ENCODE measurements at places on chromosomes 11 and 22.

DNA sequence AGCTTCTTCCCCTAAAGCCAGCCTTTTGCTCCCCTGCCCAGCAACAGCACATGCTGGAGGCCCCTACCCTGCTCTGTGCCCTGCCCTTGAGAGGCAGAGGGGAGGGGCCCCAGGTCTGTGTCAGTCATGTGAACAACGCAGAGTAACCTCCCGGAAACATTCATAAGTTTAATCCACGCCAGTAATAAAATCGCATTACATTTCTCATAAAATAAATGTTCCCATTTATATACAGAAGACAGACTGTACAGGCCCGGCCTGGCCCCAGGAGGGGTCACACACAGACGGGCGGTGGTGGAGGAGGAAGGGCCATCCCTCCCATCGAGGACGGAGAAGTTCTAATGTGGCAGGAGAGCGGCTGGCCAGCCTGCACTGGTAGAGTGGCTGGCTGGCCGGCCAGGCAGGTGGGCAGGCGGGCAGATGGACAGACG is 39.5 kb downstream of the LMO1 start:
- no peak for DNase-seq

GRCh38 chr11:133957900-133958299 is 1.1 kb upstream of the IGSF9B start:
- DNase-seq, result no peak

DNA sequence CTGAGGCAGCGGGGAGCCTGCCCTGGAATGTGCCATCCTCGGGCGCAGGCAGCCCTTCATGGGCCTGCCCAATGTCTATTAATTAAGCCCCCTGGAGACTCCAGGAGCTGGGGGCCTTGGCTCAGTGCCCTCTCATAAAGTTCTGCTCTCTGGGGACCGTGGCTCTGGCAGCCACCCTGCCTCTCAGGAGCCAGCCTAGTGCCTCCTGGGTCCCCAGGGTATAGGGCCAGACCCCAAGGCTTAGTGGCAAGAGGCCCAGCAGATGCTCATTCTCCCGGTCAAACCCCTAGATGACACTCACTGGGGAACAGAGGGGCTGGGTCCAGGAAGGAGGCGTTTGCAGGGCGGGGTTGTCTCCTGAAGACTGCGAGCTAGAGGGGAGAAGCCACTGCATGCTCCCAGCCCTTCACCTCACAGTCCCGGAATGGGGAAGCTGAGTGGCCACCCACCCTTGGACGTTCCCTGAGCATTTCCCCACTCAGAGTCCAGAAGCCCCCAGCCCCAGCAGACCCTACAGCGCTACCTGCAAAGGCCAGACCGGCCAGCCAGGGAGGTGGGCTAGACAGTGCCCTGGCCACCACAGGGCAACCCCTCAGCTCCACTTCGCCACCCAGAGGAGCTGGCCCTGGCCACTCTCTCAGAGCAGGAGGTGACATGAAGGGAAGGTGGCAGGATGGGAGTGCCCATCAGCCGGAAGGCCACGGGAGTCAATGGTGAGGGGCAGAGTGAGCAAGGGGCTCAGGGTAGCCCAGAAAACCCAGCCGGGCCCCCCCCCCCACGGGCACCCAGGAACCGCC is 83.0 kb downstream of the CDKN1C start:
- DNase-seq, result no peak

GRCh38 chr11:3157381-3158130 is 7.6 kb downstream of the OSBPL5 start:
- DNase-seq, result no peak

GRCh38 chr11:67320011-67320410 is 16.7 kb downstream of the SSH3 start:
- DNase-seq, result peak; percentile 3

- DNase-seq, result no peak
Measured at GRCh38 chr11:66106786-66107599, 36.9 kb downstream of the PACS1 start.

- no peak for DNase-seq
Measured at GRCh38 chr11:102523189-102523570, 7.4 kb downstream of the MMP7 start.

GRCh38 chr22:43571181-43571580 is 159.4 kb downstream of the MPPED1 start:
- no peak for DNase-seq

GRCh38 chr11:80239217-80239616 is 798.4 kb upstream of the TENM4 start:
- no peak for DNase-seq

- DNase-seq, result no peak
Measured at GRCh38 chr11:85029964-85030363, 597.2 kb downstream of the DLG2 start.

DNA sequence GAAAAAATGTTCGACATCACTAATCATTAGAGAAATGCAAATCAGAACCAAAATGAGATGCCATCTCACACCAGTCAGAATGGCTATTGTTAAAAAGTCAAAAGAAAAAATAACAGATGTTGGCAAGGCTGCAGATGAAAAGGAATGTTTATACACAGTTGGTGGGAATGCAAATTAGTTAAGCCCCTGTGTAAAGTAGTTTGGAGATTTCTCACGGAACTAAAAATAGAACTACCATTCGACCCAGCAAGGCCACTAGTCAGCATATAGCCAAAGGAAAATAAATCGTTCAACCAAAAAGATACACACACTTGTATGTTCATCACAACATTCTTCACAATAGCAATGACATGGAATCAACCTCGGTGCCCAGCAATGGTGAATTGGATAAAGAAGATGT is 503.2 kb downstream of the OPCML start:
- DNase-seq, result no peak

GRCh38 chr11:117906126-117906525 is 23.1 kb downstream of the TMPRSS13 start:
- DNase-seq, result no peak

- DNase-seq, result no peak
Measured at GRCh38 chr22:22866381-22867111, 21.1 kb upstream of the IGLL5 start.

GRCh38 chr11:132095230-132096131 is 725.1 kb downstream of the NTM start:
- DNase-seq, result no peak

- no peak for DNase-seq
Measured at GRCh38 chr11:124313131-124313530, 618 bp downstream of the OR8D1 start.

DNA sequence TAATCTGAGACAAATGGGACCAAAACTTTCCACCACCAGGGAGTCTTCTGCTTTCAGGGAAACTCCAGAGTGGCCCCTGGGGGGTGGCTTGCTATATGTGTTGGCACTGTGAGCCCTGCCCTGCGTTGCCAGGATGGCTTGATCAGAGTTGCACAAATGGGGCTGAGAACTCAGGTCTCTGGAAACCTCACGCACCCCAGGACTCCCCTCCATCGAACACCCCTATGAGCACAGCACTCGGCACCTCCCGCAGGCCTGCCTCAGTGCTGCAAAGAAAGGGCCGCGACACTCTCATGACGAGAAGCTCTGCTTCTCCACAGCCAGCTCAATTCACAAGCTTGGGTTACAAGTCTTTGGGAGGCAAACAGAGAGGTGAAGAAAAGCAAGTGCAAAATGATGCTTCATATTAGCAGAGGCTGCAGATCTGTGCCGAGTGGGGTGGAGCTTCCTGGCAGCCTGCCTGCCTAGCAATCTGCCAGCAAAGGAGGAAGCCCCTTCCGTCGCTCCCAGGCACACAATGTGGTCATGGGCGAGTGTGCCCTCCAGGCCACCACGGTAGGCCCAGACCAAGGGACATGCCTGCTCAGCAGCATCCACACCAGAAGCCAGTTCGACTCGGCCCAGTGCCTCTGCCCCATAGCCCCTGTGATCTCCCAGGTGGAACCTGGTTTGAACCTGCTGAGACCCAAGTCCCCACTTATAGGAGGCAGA is 55.7 kb downstream of the MYH9 start:
- DNase-seq, result no peak

DNA sequence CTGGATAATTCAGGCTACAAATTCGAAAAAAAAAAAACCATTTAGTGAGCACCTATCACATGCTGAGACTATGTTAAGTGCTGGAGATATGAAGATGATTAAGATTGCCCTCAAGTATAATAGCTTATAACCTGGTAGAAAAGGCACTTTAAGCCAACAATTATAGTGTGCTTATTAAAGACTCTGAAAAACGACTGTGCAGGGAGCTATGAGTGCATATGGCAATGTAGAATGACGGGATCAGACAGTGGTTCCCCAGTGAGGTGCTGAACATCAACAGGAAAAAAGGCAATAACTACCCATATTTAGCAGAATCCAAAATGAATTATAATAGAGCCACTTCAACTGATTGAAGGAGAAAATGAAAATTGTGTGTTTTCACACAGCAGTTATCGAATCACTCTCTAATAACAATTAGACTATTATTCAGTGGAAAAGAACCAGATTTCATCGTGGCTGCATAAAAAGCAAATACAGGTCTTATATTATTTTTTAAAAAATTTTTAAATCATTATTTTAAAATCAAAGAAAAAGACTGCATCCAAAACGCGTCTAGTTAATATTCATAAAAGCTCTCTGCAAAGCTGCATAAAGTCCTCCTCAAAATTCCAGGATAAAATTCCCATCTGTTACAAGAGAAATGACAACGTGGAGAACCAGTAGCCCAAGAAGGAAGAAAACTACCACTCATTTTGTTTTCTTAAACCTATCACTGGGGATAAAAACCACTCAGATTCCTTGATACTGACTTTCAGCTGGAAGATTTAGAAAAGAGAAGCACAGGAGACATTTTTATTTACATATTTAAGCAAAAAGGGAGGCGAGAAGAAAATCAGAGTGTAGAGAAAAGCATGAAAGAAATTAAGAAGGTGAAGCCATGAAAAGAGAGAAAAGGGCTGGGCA is 1.1 kb downstream of the MTMR2 start:
- no peak for DNase-seq

DNA sequence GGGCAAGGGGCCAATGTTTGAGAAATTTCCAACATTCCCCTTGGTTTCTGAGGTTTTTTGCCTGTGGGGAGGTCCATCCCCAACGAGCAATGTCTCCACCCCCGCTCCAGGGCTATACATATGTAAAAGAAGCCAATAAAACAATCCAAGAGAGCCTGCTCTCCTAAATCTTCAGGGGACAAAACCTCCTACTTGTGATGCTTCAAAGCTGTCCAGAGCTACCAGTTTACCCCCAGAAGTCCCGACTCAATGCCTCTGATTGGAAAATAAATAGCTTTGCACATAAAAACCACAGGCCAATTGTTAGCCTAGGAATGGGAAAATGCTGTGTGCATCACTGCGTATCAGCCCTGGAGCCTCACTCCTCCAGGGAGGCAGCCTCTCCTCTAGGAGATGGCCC is 66.0 kb upstream of the PAX6 start:
- DNase-seq, result no peak

DNA sequence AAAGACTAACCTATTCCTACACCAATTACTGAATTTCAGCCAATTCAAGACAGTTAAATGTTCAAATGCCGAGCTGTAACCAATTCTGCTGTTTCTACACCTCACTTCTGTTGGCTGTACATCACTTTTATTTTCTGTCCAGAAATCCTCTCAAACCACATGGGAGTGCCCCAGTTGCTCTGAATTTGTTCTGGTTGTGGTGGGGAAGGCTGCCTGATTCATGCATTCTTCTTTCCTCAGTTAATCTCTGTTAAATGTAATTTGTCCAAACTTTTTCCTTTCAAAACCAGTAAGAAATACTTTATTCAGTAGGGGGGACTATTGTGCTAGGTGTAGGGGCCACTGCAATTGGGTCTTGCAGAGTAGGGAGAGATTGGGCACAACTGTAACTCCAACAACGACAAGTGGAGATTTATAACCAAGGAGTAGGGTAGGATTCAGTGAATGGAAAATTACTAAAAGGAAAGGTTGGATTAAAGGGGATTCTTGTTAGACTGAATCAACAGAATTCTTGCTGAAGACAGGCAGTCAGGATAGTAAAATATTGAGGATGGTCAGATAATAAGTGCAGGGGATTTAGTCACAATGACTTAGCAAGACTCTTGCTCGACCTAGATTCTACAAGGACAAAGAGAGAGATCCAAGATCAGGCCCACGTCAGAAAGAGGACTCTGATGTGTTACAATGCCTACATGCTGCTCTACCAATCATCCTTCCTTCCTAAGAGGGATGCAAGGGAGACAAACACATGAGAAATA is 593.5 kb upstream of the FAT3 start:
- DNase-seq, result no peak

- peak; percentile 88 for DNase-seq
Measured at GRCh38 chr11:75557666-75558494, 4.2 kb upstream of the SERPINH1 start.

DNA sequence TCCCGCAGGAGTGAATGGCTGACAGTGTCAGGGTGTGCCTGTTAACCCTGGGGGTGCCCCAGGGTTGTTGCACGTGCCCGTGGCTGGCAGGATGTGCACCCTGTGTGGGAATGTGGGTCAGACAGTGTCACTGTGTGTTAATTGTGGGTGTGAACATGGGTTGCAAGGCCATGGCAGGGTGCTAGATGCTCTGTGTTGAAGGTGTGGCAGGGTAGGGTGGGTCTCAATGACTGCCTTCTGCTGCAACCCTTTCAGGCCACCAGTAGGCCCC is 8.3 kb downstream of the RIN1 start:
- DNase-seq, result no peak

All from hepatic stellate cell (primary cell).